ENCODE measurements at places on chromosomes 12 and 14.

DNA sequence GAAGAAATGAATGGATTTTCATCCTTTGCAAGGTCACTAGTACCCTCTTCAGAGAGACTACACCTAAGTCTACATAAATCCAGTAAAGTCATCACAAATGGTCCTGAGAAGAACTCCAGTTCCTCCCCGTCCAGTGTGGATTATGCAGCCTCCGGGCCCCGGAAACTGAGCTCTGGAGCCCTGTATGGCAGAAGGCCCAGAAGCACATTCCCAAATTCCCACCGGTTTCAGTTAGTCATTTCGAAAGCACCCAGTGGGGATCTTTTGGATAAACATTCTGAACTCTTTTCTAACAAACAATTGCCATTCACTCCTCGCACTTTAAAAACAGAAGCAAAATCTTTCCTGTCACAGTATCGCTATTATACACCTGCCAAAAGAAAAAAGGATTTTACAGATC is 40.8 kb downstream of the SPATA7 start:
- DNase-seq: no peak

DNA sequence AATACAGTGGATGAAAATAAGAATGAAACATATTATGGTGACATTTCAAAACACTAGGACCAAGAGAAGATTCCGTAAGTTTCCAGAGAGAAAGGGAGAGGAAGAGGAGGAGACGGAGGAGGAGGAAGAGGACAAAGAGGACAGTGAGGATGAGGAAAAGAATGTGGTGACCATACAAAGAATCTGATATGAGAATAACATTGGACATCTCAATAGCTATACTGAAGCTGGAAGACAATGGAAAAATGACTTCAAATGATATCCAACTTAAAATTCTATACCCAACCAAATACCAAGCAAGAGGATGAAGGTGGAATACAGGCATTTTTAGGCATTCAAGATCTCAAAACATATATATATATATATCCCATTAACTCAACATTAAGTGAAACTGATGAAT is 173.4 kb downstream of the PAWR start:
- no peak for DNase-seq

- DNase-seq: no peak
These were observed 198.0 kb upstream of the RTL1 start for GRCh38 chr14:101101456-101102056.

DNA sequence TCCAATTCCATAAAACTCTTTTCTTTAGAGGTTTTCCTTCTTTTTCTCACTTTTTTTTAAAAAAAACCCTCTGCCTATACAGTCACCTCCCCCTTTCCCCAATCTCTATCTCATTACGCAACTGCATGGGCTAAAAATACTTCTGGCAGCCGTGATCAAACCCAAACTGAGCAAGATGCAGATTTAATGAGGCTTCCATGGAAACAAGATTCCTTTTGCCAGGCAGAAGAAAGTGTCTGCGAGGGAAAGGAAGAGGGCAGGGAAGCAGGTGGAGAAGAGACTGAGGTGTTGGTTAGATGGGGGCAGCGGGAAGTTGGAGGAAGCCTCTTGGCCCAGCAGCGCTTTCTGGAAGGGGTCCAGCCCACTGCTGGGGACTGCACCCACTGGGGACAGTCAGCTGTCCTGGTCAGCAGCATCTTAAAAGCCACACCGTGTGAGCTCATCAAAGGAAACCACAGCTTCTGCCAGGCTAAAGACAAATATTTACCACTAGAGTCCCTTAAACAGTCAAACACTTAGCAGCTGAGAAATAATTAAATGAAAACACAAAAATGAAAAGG is 90.4 kb downstream of the SLC8A3 start:
- DNase-seq: no peak

GRCh38 chr12:97313471-97314190 is 149.0 kb upstream of the RMST start:
- DNase-seq: no peak

- no peak for DNase-seq
These were observed 29.8 kb downstream of the BRMS1L start for GRCh38 chr14:35855876-35856481.

DNA sequence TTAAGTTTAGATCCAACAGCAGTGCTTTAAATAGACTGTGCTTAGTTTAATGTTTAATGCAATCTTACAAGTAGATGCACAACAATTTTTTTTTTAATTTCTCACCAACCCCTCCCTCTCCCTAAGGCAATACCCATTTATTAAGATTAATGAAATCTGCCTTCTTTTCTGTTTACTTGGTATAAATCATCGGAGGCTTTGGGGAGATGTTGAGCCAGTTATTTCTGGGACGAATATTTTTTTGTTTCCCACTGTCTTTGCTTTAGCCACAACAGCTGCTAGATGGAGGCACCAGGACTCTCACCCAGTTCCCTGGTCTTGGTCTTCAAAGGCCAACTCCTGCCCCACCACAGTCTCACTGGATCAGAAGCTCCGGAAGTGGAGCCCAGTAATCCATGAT is 113.4 kb downstream of the PLXNC1 start:
- DNase-seq: no peak

GRCh38 chr12:94242901-94243300 is 94.5 kb downstream of the PLXNC1 start:
- no peak for DNase-seq

GRCh38 chr14:61451491-61451890 is 130.1 kb downstream of the PRKCH start:
- no peak for DNase-seq

- no peak for DNase-seq
These were observed 67.7 kb downstream of the BCL2L14 start for GRCh38 chr12:12138203-12139154.

DNA sequence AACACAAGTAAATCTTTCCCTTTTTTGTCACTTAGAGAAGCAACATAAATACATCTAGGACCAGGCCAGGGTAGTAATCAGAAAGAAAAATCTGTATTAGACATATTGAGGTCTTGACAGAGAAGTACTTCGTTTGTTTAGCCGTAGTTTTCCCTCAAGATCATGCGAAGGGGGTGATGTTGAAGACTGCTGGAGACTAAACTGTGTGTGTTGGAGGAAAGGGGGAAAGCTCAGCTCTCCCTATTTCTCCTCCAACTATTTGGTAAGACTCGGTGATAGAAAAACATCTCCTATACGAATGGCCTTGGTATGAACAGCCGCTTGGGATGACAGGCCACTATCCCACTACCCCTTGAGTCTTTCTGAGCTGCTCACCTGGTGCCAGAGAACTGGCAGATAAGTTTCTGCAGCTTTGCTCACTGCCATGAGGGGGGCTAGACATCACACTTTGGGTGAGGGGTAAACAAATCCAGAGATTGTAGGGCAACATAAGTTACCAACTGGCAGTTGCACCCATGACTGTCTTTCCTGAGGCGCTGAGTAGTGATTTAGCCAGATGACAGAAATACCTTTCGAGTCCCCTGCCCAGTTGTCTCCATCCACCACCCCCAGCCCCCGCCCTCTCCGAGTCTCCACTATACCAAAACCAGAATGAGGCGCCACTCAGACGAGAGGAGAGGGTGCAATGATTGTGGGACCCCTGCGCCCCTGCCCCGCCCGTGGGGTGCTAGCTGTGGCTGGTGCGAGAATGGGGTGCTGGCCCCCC is 685 bp downstream of the VAMP1 start:
- DNase-seq: no peak

DNA sequence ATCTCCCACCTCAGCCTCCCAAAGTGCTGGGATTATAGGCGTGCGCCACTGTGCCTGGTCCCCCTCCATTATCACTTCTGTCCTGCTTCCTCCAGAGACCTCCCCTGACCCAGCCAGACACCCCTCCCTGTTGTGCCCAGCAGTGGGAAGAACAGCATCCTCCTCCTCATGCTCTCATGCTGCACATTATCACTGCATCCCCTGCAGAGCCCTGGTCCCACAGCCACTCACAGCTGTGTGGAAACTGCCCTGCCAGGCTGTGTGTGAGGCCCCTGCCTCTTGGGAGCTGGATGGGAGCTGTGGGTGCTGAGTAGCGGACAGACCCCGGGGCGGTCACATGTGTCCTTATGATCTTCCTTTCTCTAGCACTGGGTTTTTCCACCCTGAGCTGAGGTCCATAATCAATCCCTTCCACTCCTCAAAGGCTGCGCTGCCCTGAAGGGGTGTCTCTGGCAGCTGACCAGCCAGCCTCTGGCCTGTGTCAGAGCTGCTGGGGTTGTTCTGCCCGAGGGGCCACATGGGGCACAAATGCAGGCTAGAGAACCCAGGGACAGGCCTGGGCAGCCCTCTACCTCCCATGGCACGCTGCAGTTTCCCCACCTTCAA is 9.2 kb downstream of the HIP1R start:
- no peak for DNase-seq

All from activated naive CD4-positive, alpha-beta T cell treated with Interleukin-2 at 50 U/mL for 16 hours (primary cell).